ENCODE measurements at places on chromosomes 3 and 15. TPM values are rescaled to one million over a fixed set of nuclear protein-coding genes. Genes with fewer than 3 reads are reported as not detected.

GRCh38 chr15:75671730-75672602 is 24.3 kb downstream of the SNX33 start:
- DNase-seq: peak; percentile 60

DNA sequence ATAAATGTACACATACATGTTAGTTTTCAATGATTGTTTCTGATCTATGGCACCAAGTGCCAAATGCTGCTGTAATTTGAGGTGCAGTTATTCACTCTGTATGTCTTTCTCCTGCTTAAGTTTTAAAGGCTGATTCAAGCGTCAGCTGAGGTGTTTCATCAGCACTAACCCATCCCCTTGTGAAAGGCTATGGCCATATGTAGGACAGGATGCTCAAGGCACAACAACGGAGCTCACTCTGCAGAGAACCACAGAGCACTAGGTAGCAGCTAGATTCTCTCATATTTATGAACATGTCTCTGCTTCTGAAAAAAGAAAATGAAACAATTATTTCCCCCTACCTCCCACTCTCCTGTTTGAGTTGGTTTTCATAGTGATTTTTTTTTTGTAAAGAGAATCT is 340.0 kb upstream of the TMCO5A start:
- no peak for DNase-seq

- peak; percentile 72 for DNase-seq
Observed at GRCh38 chr3:45553469-45553974, 41.0 kb upstream of the LIMD1 start.

DNA sequence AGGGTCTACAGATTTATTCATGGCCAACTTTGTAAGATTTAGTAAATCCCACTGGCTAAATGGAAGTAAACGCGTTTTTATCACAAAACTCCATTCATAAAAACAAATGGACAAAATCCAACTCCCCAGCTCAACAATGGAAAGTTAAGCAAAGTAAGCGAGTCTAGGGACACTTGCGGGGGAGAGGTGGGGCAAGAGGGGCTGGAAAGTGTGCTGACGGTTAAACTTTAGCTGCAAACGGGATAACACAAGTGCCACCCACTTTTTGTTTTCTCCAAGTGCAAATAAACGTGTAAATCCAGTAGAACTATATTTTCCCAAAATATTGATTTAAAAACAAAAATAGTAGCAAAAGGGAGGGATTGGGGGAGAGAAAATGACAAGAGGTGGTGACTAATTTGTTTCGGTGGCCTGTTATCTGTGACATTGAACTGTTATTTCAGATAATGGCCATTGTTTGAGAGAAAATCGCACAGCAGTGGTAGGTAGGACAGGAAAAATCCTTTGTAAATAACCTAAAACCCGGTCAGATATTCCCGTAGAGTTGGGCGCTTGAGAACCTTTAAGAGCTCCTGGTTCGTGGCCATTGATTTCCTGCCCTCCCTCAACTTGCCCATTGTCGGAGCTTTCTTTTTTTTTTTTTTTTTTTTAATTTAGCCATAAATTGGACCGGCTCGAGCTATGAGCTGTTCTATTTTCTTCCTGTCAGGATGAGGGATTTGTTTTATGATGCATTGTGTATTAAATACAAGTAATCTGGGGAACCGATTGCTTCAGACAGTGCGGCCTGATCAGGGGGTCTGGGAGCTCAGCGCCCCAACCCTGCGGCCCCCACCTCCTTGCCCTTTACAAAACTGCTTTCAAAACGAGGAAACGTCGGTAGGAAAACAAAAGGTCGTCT is 514.8 kb downstream of the MECOM start:
- DNase-seq: no peak

- DNase-seq: no peak
Observed at GRCh38 chr3:188043891-188044290, 110.1 kb upstream of the LPP start.

DNA sequence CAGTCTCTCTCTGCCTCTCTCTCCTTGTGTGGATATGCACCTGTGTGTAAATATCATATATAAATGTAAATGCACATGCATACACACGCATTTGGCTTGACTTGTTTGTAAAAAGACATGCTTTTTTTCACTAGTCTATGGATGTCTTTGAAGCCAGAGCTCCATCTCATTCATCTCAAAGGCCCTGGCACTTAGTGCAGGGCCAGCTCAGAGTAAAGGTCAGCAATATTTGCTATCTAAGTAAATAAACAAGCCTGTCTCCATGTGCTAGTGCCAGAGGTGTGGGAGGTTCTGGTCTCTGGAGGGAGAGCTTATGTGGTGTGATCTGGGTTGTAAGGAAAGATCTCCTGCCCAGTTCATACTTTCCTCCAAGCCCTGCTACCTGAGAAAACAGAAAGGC is 5.6 kb downstream of the CLSTN2 start:
- no peak for DNase-seq

- DNase-seq: no peak
Observed at GRCh38 chr3:110550511-110550910, 521.1 kb upstream of the NECTIN3 start.

The SPG21 gene
- 73.6 TPM for total RNA-seq

DNA sequence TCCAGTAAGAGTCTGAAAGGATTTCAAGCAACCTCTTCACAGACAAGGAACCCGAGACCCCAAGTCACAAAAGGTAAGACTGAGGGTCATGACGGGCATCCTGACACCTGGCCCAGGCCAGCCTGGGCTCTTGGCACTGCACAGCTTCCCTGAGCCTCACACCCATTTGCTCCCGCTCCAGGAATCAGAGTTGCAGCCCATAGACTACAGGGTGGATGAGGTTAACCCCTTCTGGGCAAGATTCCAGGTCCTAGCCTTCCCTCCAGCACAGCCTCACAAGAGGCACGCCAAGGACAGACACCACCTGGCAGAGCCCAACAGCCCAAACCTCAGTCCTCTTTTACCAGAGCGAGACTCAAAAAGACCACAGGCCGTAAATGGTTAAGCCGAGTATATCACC is 36.2 kb downstream of the RBPMS2 start:
- DNase-seq: no peak

DNA sequence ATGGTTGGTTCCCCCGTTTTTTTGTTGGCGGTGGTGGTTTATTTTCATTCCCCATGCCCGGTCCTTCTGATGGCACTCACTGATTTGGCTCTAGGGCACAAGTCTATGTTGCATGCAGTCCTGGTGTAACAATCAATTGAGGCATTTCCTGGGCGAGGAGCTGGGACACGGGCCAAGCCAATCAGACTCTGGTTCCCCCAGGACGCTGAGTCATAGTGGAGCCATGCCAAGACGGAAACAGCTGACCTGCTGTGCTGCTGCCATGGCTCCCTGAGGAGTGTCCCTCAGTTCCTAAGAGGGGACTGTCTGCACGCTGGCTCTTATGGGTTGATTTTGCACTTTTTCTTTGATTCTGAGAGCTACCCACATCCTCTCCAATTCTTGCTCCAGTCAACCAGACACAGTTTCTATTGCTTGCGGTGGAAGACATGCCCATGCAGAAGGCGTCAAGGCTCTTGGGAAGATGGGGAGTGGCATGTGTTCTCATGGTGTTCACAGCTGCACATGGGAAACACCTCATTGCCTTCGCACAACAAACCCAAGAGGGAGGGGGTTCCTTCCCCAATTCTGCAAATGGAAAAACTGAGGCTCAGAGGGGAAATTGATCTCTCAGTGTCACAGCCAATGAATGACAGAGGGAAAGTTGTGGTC is 28.3 kb upstream of the ALDH1L1 start:
- peak; percentile 85 for DNase-seq

DNA sequence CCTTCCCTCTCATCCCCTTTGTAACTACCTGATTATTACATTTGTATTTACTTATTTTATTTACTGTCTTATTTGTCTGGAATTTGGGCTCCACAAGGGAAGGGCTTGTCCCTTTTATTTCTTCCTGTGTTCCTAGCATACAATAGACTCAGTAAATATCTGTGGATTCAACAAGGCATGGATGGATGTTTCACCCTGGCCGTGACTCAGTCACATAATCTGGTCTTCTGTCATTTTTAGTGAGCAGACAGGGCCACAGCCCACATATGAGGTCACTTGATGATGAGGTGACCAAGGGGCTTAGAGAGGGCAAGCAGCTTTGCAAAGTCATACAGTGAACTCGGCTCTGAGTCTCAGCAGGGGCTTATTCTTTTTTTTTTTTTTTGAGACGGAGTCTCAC is 7.8 kb upstream of the DAG1 start:
- no peak for DNase-seq

The FAM3D gene
- total RNA-seq: not detected

GRCh38 chr15:99708563-99708962 is 24.7 kb downstream of the LYSMD4 start:
- DNase-seq: peak; percentile 69

- peak; percentile 81 for DNase-seq
Observed at GRCh38 chr3:71542521-71543370, 40.8 kb downstream of the FOXP1 start.

The TRIM71 gene
- 0.40 TPM for total RNA-seq

GRCh38 chr15:82272154-82272553 is 9.5 kb downstream of the SAXO2 start:
- no peak for DNase-seq

- peak; percentile 49 for DNase-seq
Observed at GRCh38 chr15:70578196-70578595, 185.2 kb downstream of the UACA start.

- DNase-seq: no peak
Observed at GRCh38 chr3:143084856-143085731, 34.5 kb upstream of the CHST2 start.

DNA sequence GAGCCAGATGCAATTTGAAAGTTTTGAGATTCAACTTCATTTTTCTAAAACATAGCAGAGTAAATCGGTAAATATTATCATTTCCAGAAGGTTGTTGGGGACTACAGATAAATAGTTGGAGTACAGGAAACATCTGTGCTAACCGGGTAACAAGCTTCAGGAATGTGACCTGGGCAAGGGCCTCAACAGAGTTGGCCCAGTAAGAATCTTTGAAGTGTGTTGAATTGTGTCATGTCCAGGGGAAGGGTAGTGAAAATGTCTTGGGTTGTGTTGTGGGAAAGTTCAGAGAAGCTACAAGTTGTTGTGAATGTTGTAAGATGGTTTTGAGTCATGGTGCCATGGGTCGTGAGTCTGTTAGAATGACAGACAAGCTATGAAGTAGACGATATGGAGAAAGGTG is 35.7 kb downstream of the SQOR start:
- DNase-seq: no peak

The ROBO2 gene
- total RNA-seq: 1.6 TPM

GRCh38 chr15:85139391-85139790 is 157.7 kb downstream of the PDE8A start:
- DNase-seq: no peak

The SLC22A13 gene
- 0.98 TPM for total RNA-seq

GRCh38 chr3:12175137-12175593 is 16.5 kb upstream of the TIMP4 start:
- no peak for DNase-seq

- DNase-seq: no peak
Observed at GRCh38 chr15:38551720-38552648, 12.6 kb downstream of the RASGRP1 start.

DNA sequence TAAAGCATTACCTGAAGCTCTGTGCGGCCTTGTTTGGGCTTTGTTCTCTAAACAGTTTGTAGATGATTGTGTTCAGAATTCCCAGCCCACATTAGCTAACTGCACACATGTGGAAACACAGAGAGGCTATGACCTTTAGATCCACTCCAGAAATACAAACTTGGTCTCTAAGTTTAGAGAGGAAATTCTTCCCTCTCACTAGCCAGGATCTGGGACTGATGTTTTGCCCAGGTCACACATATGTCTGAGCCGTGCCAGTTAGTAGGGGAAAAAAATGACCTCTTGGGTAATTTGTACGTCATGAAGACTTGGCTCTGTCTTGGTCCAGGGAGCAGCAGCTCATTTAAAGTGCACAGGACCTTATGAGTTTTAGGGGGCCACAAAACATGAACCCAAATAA is 223.1 kb downstream of the RBMS3 start:
- no peak for DNase-seq

GRCh38 chr3:129747136-129747535 is 140.7 kb upstream of the PLXND1 start:
- no peak for DNase-seq

DNA sequence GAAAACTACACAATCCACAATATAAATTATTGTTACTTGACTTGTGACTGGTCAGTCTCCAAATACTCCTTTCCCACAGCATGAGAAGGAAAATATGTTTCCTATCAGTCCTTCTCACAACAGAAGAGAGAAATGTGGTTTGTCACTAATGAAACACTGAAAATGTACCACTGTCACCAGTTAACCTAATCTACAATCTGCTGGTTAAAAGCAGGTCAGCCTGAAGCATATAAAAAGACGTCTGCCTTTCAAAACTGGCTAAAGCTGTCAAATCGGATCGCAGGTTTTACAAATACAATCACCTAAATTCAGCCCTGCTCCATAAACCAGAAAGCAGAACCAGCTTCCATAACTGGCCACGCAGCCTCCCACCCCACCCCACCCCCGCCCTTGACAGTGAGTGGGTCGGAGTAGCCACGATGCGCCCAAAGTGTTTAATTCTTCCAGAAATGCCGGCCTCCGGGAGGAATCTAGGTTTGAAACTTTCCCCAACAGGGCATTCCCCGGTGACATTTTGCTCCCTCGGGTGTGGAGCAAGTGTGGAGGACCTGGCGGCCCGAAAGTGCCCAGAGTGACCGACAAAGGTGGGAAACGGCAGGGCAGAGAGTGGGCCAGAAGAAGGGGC is 682 bp downstream of the ETFA start:
- DNase-seq: no peak

- no peak for DNase-seq
Observed at GRCh38 chr3:124438813-124439212, 291.4 kb upstream of the UMPS start.

DNA sequence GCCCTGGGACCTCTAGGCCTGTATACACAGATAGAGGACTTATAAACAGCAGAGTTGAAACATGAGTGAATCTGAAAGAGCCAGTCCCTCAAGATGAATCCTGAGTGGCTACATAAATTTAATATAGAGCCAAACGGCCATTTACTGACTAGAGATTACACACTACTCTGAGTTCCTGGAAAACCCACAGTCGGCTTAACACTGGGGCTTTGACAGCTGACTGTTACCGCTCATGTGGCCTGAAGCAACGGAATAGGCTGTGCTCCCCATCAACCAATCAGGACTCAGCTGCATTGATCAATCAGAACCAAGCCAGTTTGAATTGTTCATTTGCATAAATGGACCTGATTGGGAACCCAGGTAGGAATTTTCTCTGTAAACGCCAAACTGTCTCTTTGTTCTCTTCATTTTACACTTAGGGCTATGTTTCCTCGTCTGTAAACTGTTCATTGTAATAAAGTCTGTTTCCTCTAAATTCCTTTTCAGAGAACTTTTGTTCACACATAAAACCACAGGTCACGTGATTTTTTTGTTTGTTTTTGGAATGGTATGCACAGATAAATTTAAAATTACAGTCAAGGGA is 40.5 kb downstream of the CCNL1 start:
- no peak for DNase-seq

The LYZL4 gene
- total RNA-seq: not detected

Measured in sciatic nerve (tissue), 2 donors.